ENCODE measurements at places on chromosomes 13 and 19.

GRCh38 chr13:51823359-51823758 is 19.4 kb upstream of the DHRS12 start:
- H3K4me1 ChIP-seq = peaks cover 41% of the 10 kb centered on the region
- no peaks in the 10 kb centered on the region for H3K27me3 ChIP-seq
- H3K4me3 ChIP-seq = no peak overlapping the region
- DNase-seq = no peak

GRCh38 chr13:27920677-27921420 is 1.0 kb downstream of the PDX1 start:
- peaks cover 60% of the 10 kb centered on the region for H3K4me1 ChIP-seq
- H3K27me3 ChIP-seq = peaks cover 4% of the 10 kb centered on the region
- DNase-seq = no peak
- H3K4me3 ChIP-seq = peak overlapping the region; percentile 50

- H3K4me3 ChIP-seq = peak within 1 kb of the TSS; percentile 63
- peaks cover 7% of the 10 kb centered on the region for H3K27me3 ChIP-seq
- H3K27ac ChIP-seq = no peak within 1 kb of the TSS
- no peak for DNase-seq
These were observed at the start of gene TMEM59L for GRCh38 chr19:18612772-18613588. TSS of gene TMEM59L (plus strand) at chr19:18612870. CDS start at chr19:18612959, 89 bp downstream.

- H3K27ac ChIP-seq = no peak overlapping the region
- H3K27me3 ChIP-seq = no peaks in the 10 kb centered on the region
- no peaks in the 10 kb centered on the region for H3K4me1 ChIP-seq
- H3K4me3 ChIP-seq = no peak overlapping the region
- DNase-seq = no peak
- H3K36me3 ChIP-seq = no peaks in the 10 kb centered on the region
These were observed 94.3 kb downstream of the POSTN start for GRCh38 chr13:37504251-37504650.

GRCh38 chr19:53424968-53425597 is 6.7 kb upstream of the ZNF761 start:
- H3K36me3 ChIP-seq = no peaks in the 10 kb centered on the region
- no peaks in the 10 kb centered on the region for H3K27me3 ChIP-seq
- no peak overlapping the region for H3K27ac ChIP-seq
- H3K4me3 ChIP-seq = no peak overlapping the region
- peaks cover 9% of the 10 kb centered on the region for H3K4me1 ChIP-seq

DNA sequence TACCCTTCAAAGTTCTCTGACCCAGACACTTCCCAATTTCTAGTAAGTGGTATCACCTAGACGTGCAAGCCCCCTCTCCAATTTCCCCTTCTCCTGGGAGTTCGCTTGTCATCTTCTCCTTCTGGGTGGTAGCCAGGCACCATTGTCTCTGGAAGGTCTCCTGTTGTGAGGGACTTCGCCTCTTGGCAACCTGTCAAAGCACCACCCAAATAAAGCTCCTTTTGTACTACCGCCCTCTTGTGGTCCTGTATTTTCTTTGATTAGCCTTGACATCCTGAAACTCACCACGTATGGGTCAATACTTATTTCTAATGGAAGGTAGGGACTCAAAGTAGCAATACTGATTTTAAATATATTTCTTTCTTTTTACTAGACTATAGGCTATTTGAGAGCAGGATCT is 8.2 kb downstream of the GPC5 start:
- H3K27ac ChIP-seq = no peak overlapping the region
- DNase-seq = no peak
- H3K36me3 ChIP-seq = no peaks in the 10 kb centered on the region
- no peaks in the 10 kb centered on the region for H3K27me3 ChIP-seq
- no peaks in the 10 kb centered on the region for H3K4me1 ChIP-seq
- no peak overlapping the region for H3K4me3 ChIP-seq

DNA sequence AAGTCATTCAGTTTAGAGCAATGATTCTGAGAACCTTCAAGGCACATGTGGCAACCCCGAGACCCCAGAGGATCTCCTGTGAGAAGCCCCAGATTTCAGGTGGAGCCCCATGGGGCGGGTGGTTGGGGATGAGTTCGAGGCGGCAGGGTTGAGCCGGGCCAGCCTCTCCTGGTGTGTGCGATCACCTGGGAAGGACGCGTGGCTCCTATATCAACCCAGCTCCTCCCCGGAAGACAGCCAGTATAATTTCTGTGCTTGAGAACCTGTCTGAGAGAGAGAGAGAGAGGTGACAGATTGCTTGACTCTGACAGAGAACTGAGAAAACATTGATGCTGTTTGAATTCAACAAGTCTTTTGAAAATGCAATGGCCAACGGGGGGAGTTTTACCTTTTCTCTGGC is 89.0 kb downstream of the TEX29 start:
- H3K27me3 ChIP-seq = no peaks in the 10 kb centered on the region
- DNase-seq = no peak
- H3K36me3 ChIP-seq = no peaks in the 10 kb centered on the region
- H3K4me3 ChIP-seq = no peak overlapping the region
- H3K27ac ChIP-seq = no peak overlapping the region

DNA sequence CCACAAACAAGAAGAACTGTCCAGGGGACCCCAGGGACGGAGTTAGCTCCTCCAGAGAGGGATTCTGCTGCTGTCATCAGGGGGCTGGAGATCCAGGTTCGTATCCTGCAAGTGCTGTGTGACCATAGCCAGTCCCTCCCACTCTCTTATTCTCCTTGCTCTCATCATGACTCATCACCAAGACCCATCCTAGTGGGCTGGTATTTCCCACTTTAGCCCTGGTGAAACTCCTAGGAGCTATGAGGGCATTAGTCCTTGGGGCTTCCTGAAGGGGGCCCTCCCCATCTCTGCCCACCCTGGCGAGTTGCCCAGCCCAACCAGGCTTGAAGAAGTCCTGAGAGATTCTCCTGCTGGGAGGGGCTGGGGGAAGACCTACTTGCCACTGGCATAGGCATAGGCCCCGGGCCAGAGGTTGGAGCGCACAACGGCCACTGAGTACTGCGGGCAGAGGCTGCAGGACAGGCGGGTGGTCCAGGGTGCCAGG is 7.5 kb upstream of the DMWD start:
- peaks cover 10% of the 10 kb centered on the region for H3K4me1 ChIP-seq
- H3K27me3 ChIP-seq = no peaks in the 10 kb centered on the region
- no peak for DNase-seq
- no peak overlapping the region for H3K27ac ChIP-seq
- no peak overlapping the region for H3K4me3 ChIP-seq

GRCh38 chr19:38503077-38503410 is 69.6 kb downstream of the RYR1 start:
- H3K4me1 ChIP-seq = no peaks in the 10 kb centered on the region
- peaks cover 39% of the 10 kb centered on the region for H3K27me3 ChIP-seq
- no peak overlapping the region for H3K27ac ChIP-seq

GRCh38 chr19:28881616-28882015 is 331.3 kb downstream of the UQCRFS1 start:
- peaks cover 11% of the 10 kb centered on the region for H3K4me1 ChIP-seq
- H3K4me3 ChIP-seq = no peak overlapping the region
- DNase-seq = no peak
- H3K36me3 ChIP-seq = no peaks in the 10 kb centered on the region

DNA sequence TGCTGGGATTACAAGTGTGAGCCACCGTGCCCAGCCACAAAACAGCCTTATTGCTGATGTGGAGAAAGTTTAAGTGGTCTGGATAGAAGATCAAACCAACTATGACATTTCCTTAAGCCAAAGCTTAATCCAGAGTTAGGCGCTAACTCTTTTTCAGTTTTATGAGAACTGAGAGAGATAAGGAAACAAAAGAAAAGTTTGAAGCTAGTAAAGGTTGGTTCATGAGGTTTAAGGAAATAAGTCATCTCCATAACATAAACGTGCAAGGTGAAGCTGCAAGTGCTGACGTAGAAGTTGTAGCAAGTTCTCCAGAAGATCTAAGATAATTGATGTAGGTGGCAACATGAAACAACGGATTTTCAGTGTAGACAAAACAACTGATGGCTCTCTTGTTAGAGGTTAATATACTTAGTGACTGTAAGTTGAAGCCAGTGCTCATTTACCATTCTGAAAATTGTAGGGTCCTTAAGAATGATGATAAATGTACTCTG is 41.6 kb downstream of the ZMYM2 start:
- peaks cover 3% of the 10 kb centered on the region for H3K4me1 ChIP-seq
- H3K27me3 ChIP-seq = no peaks in the 10 kb centered on the region
- no peak overlapping the region for H3K4me3 ChIP-seq
- peaks cover 31% of the 10 kb centered on the region for H3K36me3 ChIP-seq

DNA sequence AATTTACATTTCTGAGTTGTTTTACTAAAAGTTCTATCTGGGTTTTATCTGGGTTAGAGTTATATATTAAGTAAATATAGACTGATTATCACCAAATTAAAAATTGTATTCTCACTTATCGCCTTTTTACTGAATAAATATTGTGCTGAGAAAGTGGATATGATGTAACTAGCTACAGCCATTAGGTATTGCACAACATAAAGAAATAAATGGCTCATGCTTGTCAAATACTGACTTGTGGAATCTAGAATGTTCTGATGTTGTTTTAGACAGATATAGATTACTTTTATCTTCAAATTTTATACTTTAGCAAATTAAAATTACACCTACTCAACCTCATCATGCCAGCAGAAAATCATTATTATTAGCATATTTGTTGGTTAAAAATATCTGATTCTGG is 1277.1 kb upstream of the MIR17HG start:
- H3K36me3 ChIP-seq = no peaks in the 10 kb centered on the region
- H3K27ac ChIP-seq = no peak overlapping the region
- no peaks in the 10 kb centered on the region for H3K27me3 ChIP-seq
- H3K4me3 ChIP-seq = no peak overlapping the region

DNA sequence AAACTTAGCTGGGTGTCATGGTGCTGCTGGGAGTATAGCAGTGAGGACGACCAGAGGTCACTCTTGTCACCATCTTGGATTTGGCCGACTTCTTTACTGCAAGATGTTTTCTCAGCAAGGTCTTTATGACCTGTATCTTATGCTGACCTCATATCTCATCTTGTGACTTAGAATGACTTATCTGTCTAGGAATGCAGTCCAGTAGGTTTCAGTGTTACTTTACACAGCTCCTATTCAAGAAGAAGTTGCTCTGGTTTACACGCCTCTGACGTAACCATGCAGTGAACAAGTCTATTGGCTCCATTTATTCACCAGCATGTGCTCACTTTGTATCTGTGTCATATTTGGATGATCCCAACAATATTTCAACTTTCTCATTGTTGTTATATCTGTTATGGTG is 26.7 kb downstream of the ZNF850 start:
- no peaks in the 10 kb centered on the region for H3K27me3 ChIP-seq
- DNase-seq = no peak
- no peaks in the 10 kb centered on the region for H3K4me1 ChIP-seq
- H3K27ac ChIP-seq = no peak overlapping the region

DNA sequence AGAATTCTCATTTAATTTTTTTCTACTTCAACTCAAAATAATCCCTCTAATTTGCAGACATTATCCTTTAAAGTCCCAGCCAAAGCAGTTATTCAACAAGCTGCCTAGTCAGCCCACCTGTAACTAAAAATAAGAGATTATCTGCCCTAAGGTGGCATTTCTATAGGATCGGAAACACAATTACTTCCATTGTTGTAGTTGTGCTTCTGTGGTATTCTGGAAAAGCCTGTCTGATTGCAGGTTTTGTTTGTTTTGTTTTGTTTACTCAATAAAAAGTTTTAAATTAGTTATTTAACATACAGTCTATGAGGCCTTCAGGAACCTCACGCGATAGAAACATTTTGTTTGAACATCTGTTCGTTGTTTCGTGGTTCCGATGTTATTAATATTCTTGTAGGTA is 101.0 kb downstream of the ZIC5 start:
- H3K27ac ChIP-seq = no peak overlapping the region
- H3K36me3 ChIP-seq = peaks cover 4% of the 10 kb centered on the region
- H3K4me3 ChIP-seq = no peak overlapping the region
- no peaks in the 10 kb centered on the region for H3K27me3 ChIP-seq
